ENCODE measurements at places on chromosomes 3 and 15.

DNA sequence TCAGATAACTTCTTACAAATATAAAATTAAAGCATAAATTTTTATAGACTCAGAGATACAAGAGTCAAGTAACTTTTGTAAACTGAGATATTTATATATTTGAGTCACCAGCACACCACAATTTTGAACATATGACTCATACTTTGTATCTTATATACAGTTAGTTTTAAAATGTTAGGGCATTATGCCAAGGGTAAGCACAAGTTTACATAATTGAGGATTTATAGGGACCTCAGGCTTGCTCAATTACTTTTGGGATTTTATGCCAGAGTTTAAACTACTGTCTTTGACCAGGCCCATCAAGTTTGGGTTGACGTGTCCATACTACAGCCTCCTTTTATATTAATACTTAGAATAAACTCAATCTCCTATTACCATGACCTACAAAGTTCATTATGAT lies 7.4 kb upstream of the FGF7 start:
- DNase-seq, result no peak

DNA sequence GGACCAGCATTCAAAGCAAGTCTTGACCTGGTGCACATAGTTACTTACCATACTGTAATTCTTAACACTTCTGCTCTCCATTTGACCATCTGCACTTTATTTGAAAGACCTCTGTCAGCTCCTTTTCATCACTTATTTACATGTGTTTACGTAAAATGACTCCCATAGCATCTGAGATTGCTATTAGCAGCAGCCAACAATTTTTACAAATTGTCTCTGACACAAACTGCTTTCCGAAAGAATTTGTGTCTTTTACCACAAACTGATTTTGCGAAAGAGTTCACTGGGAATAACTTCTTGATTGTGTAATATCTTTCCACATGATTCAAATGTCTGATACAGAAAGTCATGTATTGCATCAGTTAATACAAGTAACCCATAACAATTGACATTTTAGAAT lies 144.1 kb upstream of the PEX5L start:
- no peak for DNase-seq

DNA sequence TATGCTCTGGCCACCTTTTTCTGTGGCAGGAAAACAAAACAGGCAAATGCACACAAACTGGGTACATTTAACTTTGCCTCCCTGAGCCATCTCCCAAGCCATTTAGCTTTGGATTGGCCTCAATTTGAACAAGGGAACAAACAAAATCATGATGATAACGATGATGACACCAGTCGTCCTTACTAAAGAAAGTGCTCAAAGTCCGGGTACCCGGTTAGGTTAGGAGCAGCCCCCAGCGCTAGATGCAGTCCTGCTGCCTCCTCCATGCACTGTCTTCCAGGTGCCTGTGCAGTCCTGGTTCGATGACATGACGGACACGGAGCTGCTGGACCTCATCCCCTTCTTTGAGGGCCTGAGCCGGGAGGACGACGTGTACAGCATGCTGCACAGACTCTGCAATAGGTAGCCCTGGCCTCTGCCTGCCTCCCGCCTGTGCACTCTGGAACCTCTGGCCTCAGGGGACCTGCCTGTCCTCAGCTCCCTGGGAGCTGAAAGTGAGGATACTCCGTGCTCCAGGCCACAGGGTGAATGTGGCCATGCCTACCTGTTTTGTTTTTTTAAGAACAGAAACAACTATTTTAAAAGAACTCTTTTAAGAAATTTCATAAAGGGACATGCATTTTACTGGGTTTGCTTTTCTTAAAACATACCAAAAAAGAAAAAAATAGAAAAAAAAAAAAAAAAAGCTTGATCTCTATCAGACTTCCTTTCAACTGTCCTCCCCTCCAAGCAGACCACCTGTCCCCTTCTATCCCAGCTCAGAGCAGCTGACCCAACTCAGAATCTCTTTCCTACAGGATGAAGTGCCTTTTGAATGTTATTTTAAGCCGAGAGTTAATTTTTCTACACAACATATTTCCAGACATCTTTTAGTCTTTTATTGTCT lies 9.9 kb upstream of the VILL start:
- DNase-seq, result no peak

DNA sequence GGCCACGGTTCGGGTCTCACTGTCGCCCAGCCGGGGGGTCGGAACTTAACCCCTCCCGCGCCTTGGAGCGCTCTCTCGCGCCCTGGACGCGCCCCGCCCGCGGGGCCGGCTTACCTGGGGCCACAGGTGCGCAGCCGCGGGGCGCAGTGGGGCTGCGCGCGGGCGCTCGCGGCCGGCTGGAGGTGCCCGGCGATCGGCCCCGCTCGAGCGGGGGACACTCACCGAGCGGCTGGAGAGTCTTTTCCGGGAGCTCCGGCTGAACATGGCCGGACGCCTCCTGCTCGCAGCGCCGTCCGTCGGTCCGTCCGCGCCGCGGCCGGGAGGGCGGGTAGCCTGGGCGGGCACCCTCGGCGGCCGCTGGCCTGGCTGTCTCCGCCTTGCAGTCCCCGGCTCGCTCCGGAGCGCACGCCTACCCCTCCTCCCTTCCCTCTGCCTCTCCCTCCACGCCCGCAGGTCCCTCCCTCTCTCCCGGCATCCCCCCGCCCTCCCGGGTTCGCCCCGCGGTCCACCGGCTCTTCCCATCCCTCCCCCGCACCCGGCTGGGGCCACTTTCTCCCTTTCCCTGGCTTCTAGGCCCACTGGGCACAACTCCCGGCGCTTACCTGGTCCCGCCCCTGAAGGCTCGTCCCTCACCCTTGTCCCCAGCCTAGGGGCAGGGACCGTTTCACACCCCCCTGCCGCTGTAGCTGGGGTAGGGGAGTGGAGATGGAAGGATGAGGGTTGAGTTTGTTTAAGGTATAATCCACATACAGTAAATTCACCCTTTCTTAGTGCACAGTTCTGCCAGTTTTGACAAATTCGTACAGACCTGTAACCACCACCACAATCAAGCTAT lies 220.1 kb upstream of the PRICKLE2 start:
- no peak for DNase-seq

DNA sequence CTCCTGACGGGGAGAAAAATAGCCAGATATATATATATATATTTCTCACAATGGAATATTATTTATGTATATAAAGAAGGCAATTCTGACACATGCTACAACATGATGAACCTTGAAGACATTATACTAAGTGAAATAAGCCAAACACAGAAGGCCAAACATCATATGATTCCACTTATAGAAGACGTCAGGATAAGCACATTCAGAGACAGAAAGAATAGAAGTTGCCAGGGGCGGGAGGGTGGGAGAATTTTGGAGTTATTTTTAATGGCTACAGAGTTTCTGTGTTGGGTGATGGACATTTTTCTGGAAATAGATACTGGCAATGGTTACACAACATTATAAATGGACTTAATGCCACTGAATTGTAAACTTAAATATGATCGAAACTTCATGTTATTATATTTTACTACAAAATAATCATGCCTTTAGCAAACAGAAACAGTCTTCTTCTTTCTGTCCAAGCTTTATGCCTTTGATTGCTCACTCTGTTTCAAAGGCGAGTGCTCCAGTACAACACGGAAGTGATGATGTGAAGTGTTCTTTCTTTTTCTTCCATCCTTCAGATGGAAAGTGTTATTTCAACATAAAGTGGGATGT lies 514.0 kb downstream of the OCA2 start:
- no peak for DNase-seq

- DNase-seq, result no peak
Observed at GRCh38 chr3:62824965-62825592, 50.1 kb downstream of the CADPS start.

DNA sequence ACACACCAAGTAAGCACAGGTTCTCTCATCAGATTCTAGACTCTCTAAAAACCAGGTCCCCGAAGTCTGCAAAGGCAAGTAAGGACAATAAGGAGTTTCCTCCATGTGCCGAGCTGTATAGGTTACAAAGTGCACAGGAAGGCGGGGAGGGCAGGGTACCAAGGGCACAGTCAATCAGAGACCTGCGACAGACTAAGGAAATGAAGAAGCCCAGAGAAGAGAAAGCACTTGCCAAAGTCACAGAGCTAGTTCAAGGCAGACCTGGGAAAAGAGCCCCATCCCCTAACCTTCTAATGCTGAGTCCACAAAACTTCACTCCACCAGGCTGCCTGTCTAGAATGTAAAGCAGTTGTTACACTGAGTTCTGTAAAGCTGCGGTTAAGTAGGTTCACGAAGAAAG lies 1.7 kb downstream of the SEC13 start:
- DNase-seq, result no peak

- no peak for DNase-seq
Observed at GRCh38 chr3:44955917-44956316, 20.1 kb downstream of the ZDHHC3 start.

DNA sequence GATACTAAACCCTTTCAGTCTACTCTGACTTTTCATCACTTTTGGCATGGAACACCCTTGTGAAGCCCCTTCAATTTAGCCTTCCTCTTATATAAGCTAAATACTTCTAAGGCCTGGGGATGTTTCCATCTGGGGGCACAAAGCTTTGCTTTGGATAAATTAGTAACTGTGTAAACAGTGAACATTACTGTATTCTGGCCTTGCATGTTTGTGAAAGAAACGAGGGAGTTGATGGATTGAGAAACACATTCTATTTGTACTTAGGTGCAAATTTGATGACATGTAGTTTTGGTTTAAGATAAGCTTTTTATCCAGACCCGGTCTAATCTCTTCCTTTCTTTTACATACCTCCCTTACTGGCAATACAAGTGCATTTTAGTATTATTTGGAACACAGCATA lies 19.7 kb downstream of the PSMD6 start:
- DNase-seq, result no peak

GRCh38 chr15:41309226-41309905 lies 23.0 kb downstream of the OIP5 start:
- DNase-seq, result no peak

- no peak for DNase-seq
Observed at GRCh38 chr3:129973853-129974563, 512 bp upstream of the TRH start.

DNA sequence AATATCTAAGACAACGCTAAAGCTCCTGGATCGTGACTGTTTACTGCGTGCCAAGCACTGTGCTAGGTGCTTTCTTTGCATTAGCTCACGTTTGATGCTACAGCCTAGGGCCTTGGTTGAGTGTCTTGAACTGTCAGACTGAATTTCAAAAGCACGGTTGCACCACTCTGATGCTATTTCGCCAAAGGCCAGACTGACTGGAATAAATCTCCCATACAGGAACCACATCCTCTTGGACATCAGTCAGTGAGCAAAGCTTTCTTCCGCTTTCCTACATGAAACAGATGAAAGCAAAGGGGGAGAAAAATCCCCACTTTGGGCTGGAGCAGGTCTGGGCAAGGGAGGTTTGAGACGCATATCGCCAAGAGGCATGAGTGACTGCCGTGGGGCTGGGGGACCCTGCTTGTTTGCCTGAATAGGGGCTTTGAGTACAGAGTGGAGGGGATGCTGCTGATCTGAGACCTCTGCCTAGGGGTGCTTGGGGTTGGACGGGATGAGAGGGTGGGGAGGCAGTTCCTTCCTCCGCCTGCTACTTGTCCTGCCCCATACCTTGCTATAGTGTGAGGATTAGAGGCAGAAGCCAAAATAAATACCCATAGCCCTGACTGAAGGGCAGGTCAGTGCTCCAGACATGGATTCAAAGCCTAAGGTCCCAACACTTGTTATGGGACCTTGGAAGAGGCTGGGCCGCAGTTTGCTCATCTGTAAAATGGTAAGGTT lies 5.3 kb downstream of the FGD5 start:
- no peak for DNase-seq

- DNase-seq, result no peak
Observed at GRCh38 chr3:137988152-137988551, 21.8 kb upstream of the CLDN18 start.

DNA sequence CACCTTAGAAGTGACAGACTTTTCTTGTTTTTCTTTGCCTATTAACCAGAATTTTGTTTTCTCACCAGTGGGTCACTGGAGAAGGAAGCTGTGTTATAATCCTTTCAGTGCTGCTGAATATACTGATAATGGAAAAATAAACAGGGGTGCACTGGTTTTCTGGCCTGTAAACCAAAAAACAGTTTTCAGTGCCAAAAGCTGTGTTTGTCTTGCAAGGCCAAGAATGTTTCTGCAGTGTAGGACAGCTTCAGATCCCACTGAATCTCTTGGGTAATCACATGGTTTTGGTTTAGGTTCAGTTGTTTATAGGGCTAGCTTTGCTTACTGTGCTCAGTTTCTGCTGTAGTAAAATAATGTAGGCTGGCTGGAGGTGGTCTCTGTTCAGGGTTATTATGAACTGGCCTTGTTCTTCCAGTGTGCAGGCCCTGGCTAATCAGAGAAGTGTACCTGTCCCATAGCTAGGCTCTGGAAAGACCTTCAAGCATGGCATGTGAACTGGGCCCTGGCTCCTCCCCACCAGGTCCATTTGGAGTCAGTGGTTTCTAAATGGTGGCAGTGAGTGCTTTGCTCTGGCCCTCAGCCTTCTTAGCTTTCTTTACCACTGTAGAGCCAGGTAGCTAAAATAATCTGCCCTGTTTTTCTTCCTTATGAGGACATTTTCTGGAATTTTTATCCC lies 18.7 kb downstream of the PDE8A start:
- no peak for DNase-seq

DNA sequence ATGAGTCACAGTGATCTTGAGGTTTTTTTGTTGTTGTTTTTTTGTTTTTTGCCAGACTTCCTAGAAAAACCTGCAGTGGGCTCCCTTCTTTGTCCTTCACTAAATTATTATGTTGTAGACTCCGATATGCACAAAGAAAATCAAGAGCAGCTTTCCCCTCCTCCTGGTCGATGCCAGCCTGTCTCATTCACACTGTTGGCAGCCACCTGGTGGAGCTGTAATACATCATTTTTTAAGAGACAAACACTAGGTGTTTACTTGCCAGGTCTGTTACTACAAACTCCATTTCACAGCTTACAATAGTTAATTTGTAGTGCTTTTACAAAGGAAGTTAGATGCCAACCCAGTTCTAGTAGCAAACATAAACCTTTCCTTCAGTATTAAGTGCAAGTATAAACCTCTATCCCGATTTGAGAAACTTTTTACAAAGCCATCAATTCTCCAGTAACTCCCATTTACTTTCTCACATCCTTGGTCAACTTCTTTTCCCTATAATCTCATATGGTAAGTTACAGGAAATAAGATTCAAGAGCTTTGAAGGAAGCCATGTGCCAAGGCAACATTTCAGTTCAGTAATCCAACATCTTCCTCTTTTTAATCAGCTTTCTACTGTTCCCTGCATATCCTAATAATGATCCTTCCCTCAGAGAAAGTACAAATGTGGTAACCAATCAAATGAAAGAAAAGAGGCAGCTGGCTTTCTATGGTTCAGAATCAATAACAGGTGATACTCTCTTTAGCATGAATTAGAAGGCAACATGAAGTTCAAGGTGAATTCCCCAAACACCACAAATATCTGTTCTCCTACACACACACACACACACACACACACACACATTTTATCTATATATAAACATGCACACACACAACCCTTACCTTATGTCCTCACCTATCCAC lies 14.0 kb downstream of the AAGAB start:
- no peak for DNase-seq

DNA sequence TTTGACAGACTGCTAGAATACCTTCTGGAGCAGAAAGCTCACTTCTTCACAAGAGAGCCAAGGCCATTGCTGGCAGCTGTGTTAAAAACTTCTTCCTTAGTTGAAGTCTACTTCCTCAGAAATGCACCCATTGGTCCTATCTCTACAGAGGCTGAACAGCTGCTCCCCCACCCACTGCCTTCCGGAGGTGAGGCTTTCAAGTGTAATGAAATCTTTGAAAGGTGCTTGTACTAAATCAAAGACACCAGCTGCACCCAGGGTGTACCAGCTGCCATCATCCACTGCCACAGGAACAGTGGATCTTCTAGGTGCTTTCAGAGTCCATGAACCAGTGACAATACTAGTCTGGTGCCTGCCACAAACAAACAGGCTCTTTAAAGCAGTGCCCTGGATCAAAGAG lies 26.4 kb upstream of the HERC1 start:
- DNase-seq, result no peak

Measured in NCI-H2081 treated with DMSO at 0.1 percent for 48 hours (cell line).